ENCODE measurements at places on chromosomes 11 and 22.

GRCh38 chr11:77598195-77598594 lies 8.4 kb downstream of the AQP11 start:
- no peak for DNase-seq

DNA sequence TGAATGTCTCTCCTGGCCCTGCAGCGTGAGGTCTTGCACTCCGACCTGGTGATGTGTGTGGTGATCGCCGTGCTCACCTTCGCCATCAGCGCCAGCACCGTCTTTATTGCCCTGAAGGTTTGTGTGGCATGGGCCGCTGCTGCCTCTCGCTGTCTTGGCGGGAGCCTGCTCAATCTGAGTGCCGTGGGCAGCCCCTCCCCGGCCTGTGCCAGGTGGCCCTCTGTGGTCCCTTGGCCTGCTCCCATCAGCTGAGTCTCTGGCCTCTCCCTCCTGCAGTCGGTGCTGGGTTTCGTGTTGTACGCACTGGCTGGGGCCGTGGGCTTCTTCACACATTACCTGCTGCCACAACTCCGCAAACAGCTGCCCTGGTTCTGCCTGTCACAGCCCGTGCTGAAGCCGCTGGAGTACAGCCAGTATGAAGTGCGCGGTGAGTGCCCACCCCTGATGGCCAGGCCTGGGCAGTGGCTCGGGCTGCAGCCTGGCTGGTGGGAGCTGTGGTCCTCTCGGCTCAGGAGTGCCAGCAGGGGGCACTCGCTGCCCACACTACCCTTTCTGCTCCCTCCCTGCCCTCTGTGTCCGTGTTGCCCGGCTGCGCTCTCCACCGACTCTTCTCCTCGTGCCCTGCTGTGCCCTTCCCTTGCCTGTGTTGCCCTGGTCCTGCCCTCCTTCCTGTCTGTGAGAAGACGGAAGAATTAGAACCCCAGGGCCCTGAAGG lies 10.2 kb downstream of the PCNX3 start:
- peak; percentile 62 for DNase-seq

- DNase-seq = no peak
Observed at GRCh38 chr11:35135222-35135621, 3.7 kb upstream of the CD44 start.

DNA sequence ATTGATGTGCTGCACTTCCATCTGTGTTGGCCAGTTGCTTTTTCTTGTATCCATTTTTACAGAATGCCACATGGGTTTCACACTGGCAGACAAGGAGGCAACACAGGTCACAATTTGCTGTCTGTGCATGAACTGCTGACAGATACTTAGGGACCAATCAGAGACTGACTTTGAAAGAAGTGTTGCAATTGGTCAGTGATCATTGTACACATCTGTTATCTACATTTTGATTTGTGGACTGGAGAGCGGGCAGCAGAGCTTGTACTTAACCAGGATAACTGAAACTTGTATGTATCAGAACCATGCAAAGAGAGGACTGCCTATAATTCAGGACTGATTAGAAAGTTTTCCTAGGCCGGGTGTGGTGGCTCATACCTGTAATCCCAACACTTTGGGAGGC lies 21.8 kb downstream of the PRR5 start:
- no peak for DNase-seq

GRCh38 chr22:36649066-36649465 lies 54.5 kb downstream of the CACNG2 start:
- DNase-seq = no peak

GRCh38 chr11:19430346-19430745 lies 189.6 kb upstream of the E2F8 start:
- DNase-seq = no peak

DNA sequence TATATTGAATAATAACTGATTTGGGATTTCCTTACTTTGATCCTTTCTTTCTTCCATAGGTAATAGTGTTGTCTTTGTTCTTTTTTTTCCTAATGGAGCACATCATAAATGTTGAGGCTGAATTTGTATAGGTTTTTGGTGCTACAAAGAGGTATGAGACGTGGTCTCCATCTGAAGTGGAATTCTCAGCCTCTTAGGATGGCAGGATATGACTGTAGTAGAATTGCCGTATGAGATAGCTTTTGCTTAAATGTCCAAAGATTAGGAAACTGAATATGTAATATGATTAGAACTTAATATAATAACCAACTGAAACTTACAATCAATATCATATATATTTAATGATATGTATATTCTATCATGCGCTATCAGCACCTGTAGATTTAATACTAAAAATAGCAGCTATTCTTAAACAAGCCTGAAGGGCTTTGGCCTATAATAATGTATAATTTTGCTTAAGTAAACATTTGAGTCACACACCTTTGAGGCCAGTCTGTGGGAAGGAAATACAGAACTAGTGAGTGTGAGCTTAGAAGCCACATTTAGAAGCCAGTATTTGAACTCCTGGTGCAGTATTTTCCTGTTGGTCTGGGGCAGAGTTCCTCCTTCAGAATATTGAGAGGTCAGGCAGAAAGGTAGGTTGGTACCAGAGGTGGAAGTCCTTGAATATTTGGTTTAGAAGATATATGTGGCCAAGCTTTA lies 62.6 kb downstream of the SWAP70 start:
- DNase-seq = no peak

- no peak for DNase-seq
Observed at GRCh38 chr11:130798280-130798679, 118.0 kb downstream of the SNX19 start.

- no peak for DNase-seq
Observed at GRCh38 chr22:38607680-38608079, 37.7 kb upstream of the DMC1 start.

- no peak for DNase-seq
Observed at GRCh38 chr11:34613015-34613414, 7.9 kb upstream of the EHF start.

- DNase-seq = no peak
Observed at GRCh38 chr11:121554552-121554951, 101.8 kb upstream of the SORL1-AS1 start.

- no peak for DNase-seq
Observed at GRCh38 chr22:31140746-31141145, 438 bp upstream of the PLA2G3 start.

- DNase-seq = no peak
Observed at GRCh38 chr11:44524346-44524745, 41.1 kb upstream of the CD82 start.

DNA sequence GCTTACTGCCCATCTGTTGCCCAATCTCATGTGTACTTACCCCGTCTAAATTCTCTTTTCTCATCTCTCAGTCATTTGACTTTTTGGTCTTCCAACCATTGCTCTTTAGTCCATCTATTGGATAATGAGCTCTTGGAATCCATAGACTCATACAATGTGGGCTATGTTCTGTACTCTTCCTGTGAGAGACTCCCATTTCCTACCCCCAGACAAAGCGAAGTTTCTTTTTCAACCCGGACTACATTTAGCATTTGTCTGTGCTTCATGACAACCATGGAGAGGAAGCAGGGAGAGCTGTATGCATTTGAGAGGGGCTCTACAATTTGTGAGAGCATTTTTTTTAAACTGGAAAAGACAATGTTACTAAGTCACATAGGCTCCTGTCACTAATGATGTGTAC lies 4.0 kb upstream of the ARHGAP42 start:
- DNase-seq = no peak

DNA sequence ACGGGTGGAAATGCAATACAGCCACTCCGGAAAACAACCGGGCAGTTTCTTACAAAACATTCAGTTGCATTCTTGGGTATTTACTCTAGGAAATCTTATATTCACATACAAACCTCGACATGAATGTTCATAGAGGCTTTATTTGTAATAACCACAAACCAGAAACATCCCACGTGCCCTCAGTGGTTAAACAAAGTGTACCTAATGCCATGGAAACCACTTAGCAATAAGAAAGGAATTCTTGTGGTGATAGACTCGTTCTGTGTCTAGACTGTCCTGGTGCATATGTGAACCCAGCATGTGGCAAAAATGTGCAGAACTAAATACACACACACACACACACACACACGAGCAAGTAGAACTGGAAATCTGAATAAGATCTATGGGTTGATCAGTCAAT lies 1073.3 kb downstream of the TBC1D22A start:
- DNase-seq = no peak

GRCh38 chr11:134236834-134237556 lies 12.5 kb downstream of the VPS26B start:
- DNase-seq = no peak

DNA sequence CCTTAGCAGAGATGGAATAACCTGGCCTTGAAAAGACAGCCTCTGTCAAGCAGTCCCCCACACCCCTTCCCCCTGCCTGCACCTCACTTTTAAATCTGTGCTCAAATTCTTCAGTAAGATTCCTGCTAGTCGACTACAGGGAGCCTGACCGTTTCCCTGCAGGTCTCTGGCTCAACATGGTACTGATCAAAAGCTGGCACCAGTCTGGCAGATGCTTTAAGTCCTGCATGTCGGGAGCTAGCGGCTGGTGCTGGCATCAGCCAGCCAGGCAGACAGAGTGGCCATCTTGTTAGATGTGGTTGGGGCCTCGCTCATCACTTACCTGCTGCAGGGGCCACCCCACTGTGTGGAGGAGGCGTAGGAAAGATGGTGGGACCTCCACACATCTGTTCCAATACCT lies 204.4 kb upstream of the SORL1-AS1 start:
- DNase-seq = no peak

DNA sequence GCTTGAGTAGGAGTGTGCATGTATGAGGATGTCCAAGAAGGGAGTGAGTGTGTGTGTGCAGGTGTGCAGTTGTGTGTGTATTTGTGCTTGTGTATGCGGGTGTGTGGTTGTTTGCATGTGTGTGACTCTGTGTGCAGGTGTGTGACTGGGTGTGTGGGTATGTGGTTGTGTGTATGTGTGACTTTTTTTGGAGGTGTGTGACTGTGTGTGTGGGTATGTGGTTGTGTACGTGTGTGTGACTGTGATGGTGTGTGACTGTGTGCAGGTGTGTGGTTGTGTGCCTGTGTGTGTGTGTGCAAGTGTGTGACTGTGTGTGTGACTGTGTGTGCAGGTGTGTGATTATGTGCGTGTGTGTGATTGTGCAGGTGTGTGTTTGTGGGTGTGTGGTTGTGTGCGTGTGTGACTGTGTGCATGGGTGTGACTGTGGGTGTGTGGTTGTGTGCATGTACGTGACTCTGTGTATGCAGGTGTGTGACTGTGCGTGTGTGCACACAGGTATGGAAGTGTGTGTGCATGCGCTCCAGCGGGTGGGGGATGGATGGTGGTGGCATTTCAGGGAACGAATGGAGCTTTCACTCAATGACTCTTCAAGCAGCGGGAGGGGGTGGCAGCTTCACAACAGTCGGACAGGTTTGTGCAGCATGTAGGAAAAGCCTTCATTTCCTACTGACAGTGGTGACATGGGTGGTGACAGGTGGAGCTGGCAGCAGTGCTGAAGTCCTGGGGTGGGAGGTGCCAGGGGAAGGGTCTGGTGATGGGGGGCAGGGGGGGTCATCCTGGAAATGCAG lies 47.6 kb downstream of the CACNA1I start:
- DNase-seq = no peak

DNA sequence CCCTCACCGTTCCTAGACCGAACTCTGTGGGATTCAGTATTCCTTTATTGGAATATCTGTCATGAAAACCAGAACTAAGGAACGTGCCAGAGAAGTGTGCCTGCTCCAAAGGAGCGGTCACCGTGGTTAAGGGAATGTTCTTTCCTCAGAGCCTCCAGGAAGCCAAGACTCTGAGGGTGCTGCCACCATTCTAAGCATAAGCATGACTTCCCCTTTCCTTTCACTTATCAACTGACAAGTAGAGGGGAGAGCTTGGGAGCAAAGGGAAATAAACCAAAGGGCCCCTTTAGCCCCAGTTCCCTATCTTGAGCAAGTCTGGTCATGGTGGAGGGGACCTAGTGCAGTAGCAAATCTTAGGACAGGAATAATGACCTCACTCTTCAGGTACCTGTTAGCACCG lies 26.8 kb downstream of the CTR9 start:
- DNase-seq = no peak

DNA sequence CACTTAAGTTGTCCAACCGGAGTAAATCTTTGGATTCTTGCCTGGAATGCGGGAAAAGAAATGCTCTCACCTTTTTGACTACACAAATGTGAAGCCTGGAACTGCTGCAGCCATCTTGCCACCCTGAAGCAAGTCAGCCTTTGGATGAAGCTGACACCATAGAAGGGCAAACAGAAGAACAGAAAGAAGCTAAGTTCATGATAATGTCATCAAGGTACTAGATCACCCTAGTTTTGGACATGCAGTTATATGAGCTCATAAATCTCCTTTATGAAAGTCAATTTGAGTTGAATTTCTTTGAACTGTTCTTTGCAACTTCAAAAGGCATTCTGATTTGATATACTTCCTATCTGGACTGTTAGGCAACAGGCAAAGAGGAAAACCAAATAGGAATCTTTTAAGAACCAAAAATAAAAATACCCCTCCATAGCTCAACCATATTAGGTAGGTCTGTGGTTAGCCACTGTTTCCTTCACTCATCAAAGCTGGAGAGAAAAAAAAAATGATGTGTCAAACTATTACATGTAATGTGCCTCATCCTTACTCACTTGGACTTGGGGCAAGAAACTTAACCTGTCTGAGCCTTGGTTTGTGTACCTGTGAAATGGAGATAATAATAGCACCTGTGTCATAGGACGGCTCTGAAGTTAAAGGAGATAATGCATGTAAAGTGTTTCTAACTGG lies 91.9 kb downstream of the WT1 start:
- no peak for DNase-seq

DNA sequence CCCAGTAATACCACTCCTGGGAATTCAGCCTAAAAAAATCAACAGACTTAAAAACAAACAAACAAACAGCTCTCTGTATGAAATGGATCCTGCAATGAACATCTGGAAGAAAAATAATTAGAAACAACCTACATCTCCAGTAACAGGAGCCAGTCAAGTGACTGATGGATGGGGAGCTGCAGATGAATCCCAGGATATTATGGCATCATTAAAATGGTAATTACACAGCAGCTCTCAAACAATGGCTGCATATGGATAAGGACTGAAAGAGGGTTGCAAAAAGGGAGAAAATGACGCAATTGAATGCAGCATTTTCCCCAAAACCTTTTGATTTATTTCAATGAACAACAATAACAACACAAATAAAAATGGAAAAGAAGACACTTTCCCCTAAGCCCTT lies 4.1 kb downstream of the NPTXR start:
- no peak for DNase-seq

GRCh38 chr22:38106814-38107578 lies 3.5 kb downstream of the BAIAP2L2 start:
- no peak for DNase-seq

DNA sequence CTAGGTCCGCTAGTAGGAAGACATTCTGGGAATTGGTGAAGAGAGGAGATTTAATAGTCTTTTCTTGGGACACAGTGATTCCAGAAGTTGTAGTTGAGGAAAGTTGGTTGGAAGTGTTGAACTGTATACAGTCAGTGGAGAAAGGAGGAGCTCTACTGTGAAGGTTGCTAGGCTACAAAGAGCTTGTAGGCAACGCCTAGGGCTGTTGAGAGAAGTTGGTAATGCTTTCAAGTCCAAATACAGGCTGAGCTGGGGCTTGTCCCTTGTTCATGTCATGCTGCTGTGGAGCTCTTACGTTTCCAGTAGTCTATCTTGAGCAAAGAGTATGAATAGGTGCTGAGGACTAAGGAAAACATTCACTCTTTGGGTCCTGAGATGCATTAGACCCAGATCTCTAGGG lies 1.1 kb downstream of the TBCEL start:
- no peak for DNase-seq
